Activated CD8-positive, alpha-beta memory T cell treated with anti-CD3 and anti-CD28 coated beads for 4 hours (primary cell): ENCODE measurements at places on chromosomes 5 and 9.

- no peak for DNase-seq
Measured at GRCh38 chr9:138082918-138083636, 205.5 kb downstream of the CACNA1B start.

- DNase-seq, result no peak
Measured at GRCh38 chr5:80784451-80784850, 129.7 kb upstream of the DHFR start.

DNA sequence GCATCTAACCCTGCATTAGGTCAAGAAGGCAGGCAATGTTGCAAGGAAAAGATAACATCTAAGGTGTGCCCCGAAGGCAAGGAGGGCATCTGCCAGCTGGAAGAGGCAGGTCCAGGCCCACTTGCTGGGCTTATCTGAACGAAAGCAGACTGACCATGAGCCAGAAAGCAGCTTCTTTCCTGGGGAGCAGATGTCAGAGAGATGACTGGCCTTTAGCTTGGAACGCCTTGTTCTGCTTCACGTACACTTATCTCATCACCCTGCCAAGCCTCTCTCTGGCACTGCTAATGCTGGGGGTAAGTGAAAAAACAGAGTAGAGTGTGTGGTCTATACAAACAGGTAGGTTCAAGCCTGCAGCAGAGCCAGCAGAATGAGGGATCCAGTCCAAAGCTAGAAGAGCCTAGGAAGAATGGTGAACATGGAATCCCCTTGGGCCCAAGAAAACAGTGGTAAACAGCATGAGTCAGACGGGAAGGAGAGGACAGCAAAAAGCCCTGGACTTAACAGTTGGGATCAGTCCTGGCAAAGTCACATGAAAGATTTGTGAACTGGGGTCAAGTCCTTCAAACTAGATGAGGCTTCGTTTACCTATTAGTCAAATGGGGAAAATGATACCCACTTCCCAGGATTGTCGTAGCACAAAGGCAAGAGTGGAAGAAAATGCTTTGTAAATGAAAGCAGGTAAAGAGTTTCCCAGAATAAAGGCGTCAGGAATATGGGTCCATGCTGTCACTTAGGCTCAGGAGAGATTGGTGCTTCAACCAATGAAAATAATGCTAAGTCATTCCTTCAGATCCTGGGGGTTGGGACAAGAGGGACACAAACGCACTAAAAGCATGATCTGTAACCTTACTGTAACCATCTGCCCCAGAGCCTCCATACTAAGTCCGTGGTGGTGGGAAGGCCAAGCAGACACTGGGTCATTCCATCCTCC lies 200.9 kb downstream of the SLIT3 start:
- DNase-seq, result no peak

DNA sequence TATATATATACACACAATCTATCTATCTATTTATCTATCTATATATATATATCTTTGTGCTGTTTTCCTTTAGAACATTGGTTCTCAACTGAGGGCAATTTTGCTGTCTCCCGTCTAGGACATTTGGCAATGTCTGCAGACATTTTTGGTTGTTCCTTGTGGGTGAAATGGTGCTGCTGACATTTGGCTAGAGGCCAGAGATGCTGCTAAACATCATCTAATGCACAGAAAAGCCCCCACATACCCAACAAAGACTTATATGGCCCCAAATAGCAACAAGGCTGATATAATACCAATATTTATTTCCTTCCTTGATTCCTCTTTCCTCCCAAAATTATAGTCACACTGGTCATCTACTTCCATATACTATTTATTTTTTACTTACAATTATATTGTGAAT lies 197.5 kb downstream of the TRPM3 start:
- no peak for DNase-seq
